HepG2 (cell line): ENCODE measurements at places on chromosomes 12 and 14.

- no peak overlapping the region for H3K27ac ChIP-seq
- peaks cover 3% of the 10 kb centered on the region; the same call in 1 of the 3 replicates for H3K36me3 ChIP-seq
- H3K4me3 ChIP-seq: no peak overlapping the region
- H3K4me1 ChIP-seq: peaks cover 86% of the 10 kb centered on the region
Observed at GRCh38 chr12:121789233-121789781, 4.2 kb downstream of the RHOF start.

DNA sequence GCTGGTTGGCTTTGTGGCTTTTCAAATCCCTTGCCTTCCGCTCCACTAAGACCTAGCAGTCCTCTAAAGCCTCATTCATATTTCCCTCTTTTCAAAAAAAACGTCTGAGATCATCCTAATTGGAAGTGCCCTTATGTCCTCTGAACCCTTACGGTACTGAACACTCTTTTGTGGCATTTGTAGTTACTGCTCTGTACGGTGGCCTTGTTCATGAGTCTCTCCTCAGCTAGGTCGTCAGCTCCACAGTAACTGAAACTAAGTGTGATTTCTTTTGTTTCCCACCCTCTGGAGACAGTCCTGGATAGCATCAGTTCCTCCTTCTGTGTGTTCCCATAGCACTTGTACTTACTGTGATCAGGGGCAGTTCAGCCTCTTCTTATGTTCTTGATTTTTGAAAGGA lies 49.7 kb downstream of the DAAM1 start:
- no peaks in the 10 kb centered on the region for H3K27me3 ChIP-seq
- no peak for DNase-seq
- H3K36me3 ChIP-seq: no peaks in the 10 kb centered on the region
- H3K27ac ChIP-seq: no peak overlapping the region

GRCh38 chr12:92845329-92845728 lies 83.8 kb downstream of the EEA1 start:
- no peaks in the 10 kb centered on the region; the same call in none of the 2 replicates for H3K36me3 ChIP-seq
- H3K4me3 ChIP-seq: no peak overlapping the region
- H3K4me1 ChIP-seq: peaks cover 15% of the 10 kb centered on the region
- no peaks in the 10 kb centered on the region for H3K27me3 ChIP-seq
- peak; percentile 9 for DNase-seq
- peak overlapping the region; percentile 33 for H3K27ac ChIP-seq

GRCh38 chr12:48807981-48808380 lies 10.3 kb upstream of the CACNB3 start:
- DNase-seq: no peak
- H3K27me3 ChIP-seq: no peaks in the 10 kb centered on the region
- H3K4me1 ChIP-seq: peaks cover 51% of the 10 kb centered on the region
- H3K4me3 ChIP-seq: no peak overlapping the region
- H3K27ac ChIP-seq: no peak overlapping the region
- no peaks in the 10 kb centered on the region for H3K36me3 ChIP-seq

DNA sequence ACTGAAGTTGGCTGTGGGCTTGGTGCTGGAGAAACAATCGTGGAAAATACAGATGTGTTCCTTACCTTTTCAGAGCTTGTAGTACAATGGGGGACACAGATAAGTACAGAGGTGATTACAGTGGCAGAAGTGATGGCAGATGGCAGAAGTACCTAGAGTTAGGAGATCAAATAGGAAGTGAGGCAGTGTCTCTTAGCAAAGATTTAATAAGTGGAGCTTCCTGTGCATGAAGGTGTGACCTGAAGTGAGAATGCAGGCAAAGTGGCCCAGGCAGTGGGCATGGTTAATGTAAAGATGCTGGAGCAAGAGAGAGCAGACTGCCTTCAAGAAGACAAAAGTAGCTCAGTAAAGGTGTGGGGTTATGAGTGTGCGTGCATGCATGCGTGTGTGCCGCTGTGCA lies 16.0 kb downstream of the LRRK2 start:
- no peaks in the 10 kb centered on the region for H3K27me3 ChIP-seq
- no peak for DNase-seq
- no peak overlapping the region for H3K27ac ChIP-seq
- H3K36me3 ChIP-seq: no peaks in the 10 kb centered on the region
- no peaks in the 10 kb centered on the region for H3K4me1 ChIP-seq
- no peak overlapping the region for H3K4me3 ChIP-seq

DNA sequence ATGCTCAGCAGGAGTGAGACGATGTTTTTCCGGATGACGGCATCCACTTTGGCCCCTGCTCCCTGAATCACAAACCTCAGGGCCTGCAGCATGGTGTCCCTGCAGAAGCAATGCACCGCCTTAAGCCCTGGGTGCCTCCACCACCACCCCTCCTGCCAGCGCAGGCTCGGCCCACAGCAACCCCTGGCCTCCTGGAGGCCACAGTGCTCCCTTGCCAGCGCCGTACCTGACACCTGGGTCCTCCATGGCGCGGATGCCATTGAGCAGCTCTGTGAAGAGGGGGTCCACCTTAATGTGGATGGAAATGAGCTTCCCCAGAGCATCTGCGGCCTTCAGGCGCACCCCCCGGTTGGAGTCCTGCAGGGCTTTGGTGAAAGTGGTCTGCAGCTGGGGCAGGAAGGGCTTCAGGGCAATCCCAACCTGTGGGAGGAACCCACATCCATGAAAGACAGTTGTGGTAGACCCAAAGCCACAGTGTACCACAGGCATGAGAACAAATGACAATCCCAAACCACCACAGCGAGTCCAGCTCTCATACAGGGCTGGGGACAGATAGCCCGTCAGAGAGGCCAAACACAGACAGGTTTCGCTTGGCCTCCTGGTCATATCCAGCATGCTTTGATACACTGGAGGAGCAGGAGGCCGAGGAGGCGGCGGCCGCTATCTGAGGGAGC lies 17.9 kb upstream of the RAB35 start:
- no peaks in the 10 kb centered on the region for H3K4me1 ChIP-seq
- peaks cover 94% of the 10 kb centered on the region for H3K36me3 ChIP-seq
- no peak overlapping the region for H3K4me3 ChIP-seq
- H3K27ac ChIP-seq: no peak overlapping the region
- DNase-seq: no peak

DNA sequence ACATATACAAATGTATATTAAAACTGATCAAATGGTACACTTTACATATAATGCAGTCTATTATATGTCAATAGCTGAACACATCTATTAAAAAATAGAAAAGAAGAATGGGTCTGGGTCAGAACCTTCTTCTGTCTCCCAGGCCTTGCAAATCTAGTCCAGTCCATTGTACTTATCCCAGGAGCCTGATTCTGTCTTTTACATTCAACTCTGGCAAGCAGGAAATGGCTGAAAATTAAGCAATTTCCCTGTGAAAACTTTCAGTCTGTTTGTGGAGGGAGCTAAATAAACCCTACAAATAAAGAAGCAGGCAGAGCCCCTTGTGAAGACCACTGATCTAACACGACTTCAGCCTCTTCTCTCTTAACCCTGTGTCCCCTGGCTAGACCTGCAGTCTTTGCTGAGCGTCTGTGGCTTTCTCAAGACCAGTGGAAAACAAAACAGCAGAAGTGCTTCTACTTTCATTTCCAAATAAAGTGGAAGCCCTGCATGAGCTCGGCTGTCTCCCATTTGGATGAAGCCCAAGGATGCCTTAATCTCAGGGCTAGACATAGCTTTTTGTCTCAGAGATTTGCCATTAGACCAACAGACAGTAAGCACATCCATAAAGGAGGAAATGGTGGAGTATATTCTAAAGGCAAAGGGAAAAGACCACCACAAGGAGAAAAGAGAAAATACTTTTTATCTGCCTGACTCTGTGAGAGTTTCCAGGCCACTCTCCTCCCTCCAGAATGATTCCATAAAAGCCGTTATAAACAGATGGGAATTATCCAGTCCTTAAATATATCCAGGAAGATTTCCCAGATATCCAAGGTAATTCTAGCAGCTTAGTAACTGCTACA lies 48.2 kb downstream of the CRACR2A start:
- H3K27me3 ChIP-seq: no peaks in the 10 kb centered on the region
- no peaks in the 10 kb centered on the region for H3K4me1 ChIP-seq
- H3K27ac ChIP-seq: no peak overlapping the region
- DNase-seq: no peak

GRCh38 chr12:69120354-69120753 lies 119.0 kb upstream of the CPSF6 start:
- H3K27ac ChIP-seq: no peak overlapping the region
- DNase-seq: no peak
- H3K27me3 ChIP-seq: no peaks in the 10 kb centered on the region
- H3K4me1 ChIP-seq: no peaks in the 10 kb centered on the region
- H3K36me3 ChIP-seq: no peaks in the 10 kb centered on the region
- no peak overlapping the region for H3K4me3 ChIP-seq

GRCh38 chr12:14249368-14249767 lies 116.1 kb upstream of the ATF7IP start:
- no peaks in the 10 kb centered on the region for H3K27me3 ChIP-seq
- no peaks in the 10 kb centered on the region for H3K36me3 ChIP-seq
- no peak overlapping the region for H3K27ac ChIP-seq
- H3K4me3 ChIP-seq: no peak overlapping the region
- peaks cover 17% of the 10 kb centered on the region for H3K4me1 ChIP-seq
- peak; percentile 86 for DNase-seq

GRCh38 chr12:58920102-58920960 lies at the start of gene LRIG3:
TSS of gene LRIG3 (minus strand) at chr12:58920504. CDS start at chr12:58920235, 269 bp downstream.
- peaks cover 42% of the 10 kb centered on the region for H3K4me1 ChIP-seq
- H3K27me3 ChIP-seq: no peaks in the 10 kb centered on the region
- peak; percentile 76 for DNase-seq
- H3K27ac ChIP-seq: peak within 1 kb of the TSS; percentile 94
- peak within 1 kb of the TSS; percentile 80 for H3K4me3 ChIP-seq
- no peaks in the 10 kb centered on the region for H3K36me3 ChIP-seq

DNA sequence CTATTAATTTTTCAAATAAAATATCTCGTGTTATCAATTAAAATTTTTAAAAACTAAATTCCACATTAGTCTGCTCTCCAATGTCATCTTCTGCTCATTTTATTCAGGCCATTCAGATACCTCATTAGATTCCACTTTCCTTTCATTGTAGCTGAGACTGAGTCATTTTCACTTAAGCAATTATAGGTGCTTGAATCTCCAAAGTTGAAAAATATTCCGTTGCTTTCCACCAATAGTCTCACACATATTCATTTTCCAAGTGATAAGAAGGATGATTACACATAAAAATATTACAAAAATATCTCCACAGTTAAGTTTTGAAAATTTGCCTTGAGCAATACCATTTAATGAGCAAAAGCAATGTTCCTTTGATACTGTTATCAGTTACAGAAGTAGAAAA lies 36.5 kb upstream of the YBX3 start:
- no peak overlapping the region for H3K4me3 ChIP-seq
- H3K27me3 ChIP-seq: no peaks in the 10 kb centered on the region
- DNase-seq: no peak
- H3K36me3 ChIP-seq: no peaks in the 10 kb centered on the region
- H3K27ac ChIP-seq: no peak overlapping the region
- H3K4me1 ChIP-seq: no peaks in the 10 kb centered on the region
